Cardiac muscle cell (in vitro differentiated cells and primary cell): ENCODE measurements at places on chromosomes 12 and 14.
A peak's percentile ranks its signal among the peaks of the same experiment; 100 is the strongest.

GRCh38 chr14:67999705-68000384 is 180.3 kb downstream of the RAD51B start:
- DNase-seq, result no peak

GRCh38 chr14:35631071-35631805 is 97.3 kb downstream of the INSM2 start:
- DNase-seq, result no peak

DNA sequence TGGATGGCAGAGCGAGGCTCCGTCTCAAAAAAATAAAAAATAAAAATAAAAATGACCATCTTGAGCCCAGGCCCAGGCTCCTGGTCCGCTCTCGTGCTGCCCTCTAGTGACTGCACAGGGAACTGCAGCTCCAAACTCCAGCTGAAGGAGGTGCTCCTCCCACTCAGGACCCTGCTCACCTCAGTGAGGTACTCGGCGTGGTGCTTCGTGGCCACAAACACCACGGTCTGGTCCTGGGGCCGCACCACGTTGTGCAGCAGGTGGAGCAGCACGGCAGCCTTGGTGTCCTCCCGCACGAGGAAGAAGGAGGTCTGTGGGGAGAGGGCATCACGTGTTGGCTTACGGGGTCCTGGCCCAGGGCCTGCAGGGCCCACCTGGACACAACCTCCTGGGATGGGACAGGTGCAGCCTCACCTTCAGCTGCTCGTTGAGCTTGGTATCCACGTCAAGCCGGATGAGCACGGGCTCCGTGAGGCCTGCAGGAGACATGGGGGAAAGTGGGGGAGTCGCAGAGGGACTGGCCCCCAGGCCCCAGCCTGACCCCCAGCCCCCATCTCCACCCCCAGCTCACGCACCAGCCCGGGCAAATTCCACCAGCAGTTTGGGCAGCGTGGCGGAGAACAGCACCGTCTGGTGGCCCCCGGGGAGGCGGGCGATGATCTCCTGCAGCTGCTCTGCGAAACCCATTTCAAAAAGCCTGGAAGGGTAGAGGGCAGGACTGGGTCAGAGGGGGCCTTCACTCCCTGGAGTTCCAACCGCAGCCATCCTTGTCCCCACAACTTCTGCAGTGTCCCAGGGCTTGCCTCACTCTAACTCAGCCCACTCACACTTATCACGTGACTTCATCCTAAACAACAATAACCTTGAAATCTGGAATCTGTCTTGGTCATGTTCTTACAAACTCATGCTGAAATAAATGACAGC is 10.6 kb downstream of the DDX54 start:
- peak; percentile 75 for DNase-seq

- DNase-seq, result no peak
These were observed 14.1 kb downstream of the JAG2 start for GRCh38 chr14:105154476-105154871.

GRCh38 chr12:66196806-66197205 is 7.8 kb downstream of the IRAK3 start:
- no peak for DNase-seq

GRCh38 chr12:53419756-53420155 is 3.9 kb upstream of the AMHR2 start:
- DNase-seq, result no peak
